Activated naive CD8-positive, alpha-beta T cell treated with anti-CD3 and anti-CD28 coated beads, Interleukin-2, amount 50 U/mL, for 16 hours (primary cell): ENCODE measurements at places on chromosomes 3 and 15.

- DNase-seq = no peak
These were observed 63.0 kb downstream of the RPL39L start for GRCh38 chr3:187076297-187076696.

- DNase-seq = no peak
These were observed 27.9 kb upstream of the PSTPIP1 start for GRCh38 chr15:76967067-76967466.

- DNase-seq = no peak
These were observed 120.5 kb upstream of the PROK2 start for GRCh38 chr3:71905426-71905825.

GRCh38 chr15:90807786-90808086, 60.7 kb upstream of the FURIN start:
- DNase-seq = no peak

GRCh38 chr3:31968927-31969418, 12.1 kb downstream of the OSBPL10 start:
- no peak for DNase-seq

DNA sequence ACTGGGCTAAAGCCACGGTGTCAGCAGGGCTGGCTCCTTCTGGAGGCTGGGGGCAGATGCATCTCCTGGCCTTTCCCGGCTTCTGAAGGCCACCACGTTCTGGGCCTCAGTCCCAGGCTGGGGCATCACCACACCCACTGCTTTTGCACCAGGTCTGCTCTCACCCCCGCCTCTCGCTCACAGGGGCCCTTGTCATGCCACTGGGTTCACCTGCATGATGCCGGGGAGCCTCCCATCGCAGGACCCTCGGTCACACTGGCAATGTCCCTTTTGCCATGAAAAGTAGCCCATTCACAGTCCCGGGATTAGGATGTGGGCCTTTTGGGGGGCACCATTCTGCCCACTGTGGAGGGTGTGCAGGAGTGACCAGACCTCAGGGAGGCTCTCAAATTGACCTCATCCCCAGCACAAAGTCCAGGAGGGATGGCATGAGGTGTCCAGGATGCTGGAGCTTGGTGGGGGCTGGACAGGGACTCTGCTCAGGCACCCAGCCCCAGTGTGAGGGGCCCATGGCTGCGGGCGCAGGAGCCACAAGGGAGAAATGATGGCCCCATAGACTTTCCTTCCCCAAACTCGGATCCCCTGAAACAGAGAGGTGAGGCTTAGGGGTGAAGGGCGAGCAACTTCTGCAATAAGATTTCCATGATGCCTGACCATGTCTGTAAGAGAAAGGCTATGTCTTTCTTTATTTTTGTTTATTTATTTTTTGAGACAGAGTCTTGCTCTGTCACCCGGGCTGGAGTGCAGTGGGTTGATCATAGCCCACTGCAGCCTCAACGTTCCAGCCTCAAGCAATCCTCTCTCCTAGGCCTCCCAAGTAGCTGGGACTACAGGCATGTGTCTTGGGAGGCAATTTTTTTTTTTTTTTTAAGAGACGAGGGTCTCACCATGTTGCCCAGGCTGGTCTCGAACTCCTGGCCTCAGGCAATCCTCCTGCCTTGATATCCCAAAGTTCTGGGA, 189.1 kb downstream of the GOLGA6L6 start:
- no peak for DNase-seq

DNA sequence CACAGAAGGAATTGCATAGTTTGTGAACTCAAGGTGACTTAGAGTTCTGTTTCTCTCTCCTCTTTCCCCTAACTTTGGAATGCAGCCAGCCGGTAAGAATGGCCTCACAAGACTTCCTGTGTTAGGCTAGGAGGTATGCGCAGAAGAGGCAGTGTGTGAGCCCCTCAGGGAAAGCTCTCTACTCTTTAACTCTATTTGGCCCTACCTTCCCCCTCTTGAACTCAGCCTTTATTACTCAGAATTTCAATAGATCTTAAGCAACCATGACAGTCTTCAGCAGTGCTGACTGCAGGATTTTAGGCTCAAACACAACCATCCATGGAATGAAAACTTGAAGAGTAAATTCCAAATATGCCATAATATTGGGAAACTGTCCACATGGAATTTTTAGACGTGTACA, 209.5 kb downstream of the DTWD1 start:
- no peak for DNase-seq

DNA sequence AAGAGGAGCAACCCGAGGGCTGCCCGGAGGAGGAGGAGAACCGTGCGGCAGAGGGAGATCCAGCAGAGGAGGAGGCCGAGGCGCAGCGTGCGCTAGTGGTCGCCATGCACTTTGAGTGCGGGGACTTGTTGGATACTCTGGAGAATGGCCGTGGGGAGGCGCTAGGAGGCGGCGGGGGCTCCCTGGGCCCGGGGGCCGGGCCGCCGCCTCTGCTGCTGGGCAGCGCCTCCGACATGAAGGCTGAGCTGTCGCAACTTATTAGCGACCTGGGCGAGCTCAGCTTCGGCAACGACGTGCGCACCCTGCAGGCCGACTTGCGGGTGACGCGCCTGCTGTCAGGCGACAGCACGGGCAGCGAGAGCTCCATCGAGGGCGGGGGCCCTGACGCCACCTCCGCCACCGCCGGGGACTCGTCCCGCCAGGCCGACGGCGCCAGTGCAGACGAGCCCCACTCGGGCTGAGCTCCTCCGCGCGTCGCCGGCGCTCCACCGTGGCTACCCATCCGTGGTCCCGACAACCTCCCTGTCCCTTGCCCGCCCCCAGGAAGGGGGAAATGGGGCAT, 2.0 kb downstream of the FAM43A start:
- DNase-seq = no peak

DNA sequence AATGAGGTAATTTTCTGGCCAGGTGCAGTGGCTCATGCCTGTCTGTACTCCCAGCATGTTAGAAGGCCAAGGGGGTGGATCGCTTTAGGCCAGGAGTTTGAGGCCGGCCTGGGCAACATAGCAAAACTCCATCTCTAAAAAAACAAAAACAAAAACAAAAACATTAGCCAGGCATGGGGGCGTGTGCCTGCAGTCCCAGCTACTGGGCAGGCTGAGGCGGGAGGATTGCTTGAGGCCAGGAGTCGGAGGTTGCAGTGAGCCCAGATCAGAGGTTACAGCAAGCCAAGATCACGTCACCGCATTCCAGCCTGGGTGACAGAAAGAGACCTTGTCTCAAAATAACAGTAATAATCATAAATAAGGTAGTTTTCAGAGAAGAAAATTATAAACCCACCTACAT, 55.7 kb downstream of the LDHAL6B start:
- no peak for DNase-seq

- no peak for DNase-seq
These were observed 150.2 kb downstream of the GSK3B start for GRCh38 chr3:119944091-119944490.

DNA sequence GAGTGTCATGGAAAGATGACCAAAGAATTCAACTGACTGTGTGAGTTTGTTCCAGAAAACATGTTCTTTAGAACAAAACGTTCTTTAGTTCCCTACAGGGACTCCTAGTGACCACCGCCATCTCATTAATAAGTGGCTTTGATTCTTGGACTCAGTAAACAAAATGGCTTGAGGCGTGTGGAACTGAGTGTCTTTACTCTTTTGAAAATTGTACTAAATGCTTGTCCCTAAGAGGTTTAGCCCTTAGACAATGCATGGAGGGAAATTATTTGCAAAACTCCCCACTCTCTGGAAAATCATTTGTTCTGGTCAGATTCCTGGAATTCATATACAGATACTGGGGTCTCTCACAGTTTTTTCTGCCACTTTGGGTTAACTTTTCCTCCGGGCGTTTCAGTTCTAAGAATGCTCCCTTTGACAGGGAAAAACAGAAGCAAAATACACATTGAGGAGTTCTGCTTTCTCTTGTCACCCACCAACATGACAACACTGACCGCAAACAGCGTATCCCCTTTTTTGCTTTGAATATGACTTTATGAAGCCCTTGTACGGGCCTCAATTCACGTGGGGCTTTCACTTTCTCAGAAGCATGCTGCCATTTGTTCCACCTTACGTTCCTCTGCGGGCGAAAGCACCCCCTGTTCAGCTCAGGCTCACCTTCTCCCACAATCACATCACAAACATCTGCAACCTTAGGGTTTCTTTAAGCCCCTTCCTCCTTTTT, 15.3 kb upstream of the NRROS start:
- DNase-seq = peak; percentile 22
